ENCODE measurements at places on chromosomes 2 and 18.

GRCh38 chr2:1864981-1865421 lies 120.7 kb upstream of the PXDN start:
- DNase-seq: no peak

- DNase-seq: no peak
Observed at GRCh38 chr2:189628817-189629530, 32.3 kb upstream of the ASNSD1 start.

- DNase-seq: no peak
Observed at GRCh38 chr2:207635468-207636200, 10.4 kb upstream of the METTL21A start.

GRCh38 chr18:38297910-38298309 lies 732.3 kb upstream of the CELF4 start:
- DNase-seq: no peak

DNA sequence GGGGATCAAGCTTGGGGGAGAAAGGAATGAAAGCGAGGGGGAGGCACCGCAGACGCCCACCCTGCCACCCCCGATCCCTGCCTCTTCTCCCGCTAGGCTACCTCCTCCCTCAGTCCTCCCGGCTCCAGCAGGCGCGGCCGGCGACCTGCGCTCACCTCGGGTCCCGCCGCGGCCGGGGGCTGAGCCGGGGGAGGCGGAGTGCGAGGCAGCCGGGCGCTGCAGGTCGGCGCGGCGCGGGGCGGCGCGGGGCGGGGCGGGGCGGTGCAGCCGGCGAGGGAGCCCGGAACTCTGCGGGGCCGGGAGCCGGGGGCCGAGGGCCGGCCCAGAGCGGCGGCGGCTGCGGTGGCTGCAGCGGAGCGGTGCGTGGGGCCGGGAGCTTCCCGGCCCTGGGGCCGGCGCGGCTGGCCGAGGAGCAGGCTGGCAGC lies 477 bp downstream of the ACVR1 start:
- DNase-seq: peak; percentile 54

DNA sequence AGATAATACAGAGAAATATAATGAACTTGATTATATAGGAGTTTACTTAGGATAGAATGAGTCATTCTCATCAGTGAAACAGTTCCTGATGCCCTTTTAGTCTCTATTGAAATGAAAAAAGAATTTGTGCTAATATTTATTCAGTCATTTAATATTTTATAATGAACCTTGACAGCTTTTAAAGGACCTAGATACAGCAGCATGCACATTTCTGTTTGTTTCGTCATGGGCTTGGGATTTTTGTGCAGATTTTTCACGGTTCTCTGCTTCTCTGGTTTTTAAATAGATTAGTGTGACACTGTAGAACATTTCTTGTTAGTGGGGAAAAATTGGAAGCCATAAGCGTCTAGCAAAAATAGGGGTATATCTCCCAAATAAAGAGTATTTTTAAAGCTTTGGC lies 60.7 kb downstream of the NABP1 start:
- DNase-seq: no peak

GRCh38 chr2:17231394-17231965 lies 286.8 kb downstream of the RAD51AP2 start:
- no peak for DNase-seq

- no peak for DNase-seq
Observed at GRCh38 chr2:40658941-40659340, 207.1 kb upstream of the SLC8A1 start.

GRCh38 chr2:126372406-126372805 lies 283.6 kb upstream of the GYPC start:
- DNase-seq: no peak

GRCh38 chr2:179106676-179107428 lies 56.9 kb upstream of the CCDC141 start:
- DNase-seq: peak; percentile 8

DNA sequence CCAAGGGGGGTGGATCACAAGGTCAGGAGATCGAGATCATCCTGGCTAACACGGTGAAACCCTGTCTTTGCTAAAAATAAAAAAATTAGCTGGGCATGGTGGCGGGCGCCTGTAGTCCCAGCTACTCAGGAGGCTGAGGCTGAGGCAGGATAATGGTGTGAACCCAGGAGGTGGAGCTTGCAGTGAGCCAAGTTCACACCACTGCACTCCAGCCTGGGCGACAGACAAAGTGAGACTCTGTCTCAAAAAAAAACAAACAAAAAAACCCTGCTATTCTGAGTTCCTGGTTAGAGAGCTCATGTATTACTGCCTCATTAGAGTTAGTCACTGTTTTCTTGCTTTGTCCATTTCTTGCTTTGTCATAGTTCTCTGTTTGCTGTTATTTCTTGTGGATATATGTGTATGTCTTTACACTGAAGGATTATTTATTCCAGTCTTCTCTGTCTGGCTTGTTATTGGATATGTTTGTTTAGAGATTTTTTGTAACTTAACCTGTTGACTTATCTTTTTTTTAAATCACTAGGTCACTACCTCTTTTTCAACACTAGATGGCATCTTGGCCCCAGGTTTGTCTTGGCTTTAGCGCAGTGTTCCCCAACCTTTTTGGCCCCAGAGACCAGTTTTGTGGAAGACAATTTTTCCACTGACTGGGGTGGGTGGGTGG lies 17.0 kb downstream of the TTLL4 start:
- no peak for DNase-seq

GRCh38 chr2:142983174-142983573 lies 105.7 kb downstream of the KYNU start:
- no peak for DNase-seq

DNA sequence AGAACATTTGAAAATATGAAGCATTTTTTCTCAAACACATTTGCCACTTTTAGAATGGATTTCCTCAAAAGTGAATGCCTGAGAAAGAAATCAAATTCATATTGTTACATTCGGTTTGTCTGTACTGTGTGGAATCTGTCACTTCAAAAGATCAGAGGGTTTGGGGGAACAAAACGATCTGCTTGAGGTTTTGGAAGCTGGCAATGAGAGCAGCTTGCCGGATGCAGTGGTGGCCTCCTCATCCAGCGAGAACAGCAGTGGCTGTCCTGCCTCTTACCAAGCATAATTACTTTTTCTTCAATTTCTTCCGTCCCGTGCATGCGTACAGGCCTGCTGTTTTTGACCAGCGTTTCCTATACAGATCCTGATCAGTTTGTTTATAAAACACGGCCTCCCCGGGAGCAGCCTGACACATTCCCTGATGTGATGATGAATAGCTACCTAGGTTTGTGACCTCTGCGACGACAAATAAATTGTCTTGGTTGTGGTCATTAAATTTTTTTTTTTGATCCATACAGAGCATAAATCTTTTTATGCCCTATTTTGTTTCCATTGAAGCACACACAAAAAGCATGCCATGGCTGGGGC lies 45.2 kb downstream of the ITGA6 start:
- DNase-seq: no peak

- DNase-seq: peak; percentile 65
Observed at GRCh38 chr2:95158891-95159619, 593 bp downstream of the ZNF514 start.

GRCh38 chr2:65129286-65129825 lies 550 bp downstream of the RAB1A start:
- peak; percentile 63 for DNase-seq

GRCh38 chr2:124662946-124663644 lies 638.0 kb downstream of the CNTNAP5 start:
- DNase-seq: no peak

- DNase-seq: no peak
Observed at GRCh38 chr2:45736757-45737704, 85.6 kb downstream of the PRKCE start.

DNA sequence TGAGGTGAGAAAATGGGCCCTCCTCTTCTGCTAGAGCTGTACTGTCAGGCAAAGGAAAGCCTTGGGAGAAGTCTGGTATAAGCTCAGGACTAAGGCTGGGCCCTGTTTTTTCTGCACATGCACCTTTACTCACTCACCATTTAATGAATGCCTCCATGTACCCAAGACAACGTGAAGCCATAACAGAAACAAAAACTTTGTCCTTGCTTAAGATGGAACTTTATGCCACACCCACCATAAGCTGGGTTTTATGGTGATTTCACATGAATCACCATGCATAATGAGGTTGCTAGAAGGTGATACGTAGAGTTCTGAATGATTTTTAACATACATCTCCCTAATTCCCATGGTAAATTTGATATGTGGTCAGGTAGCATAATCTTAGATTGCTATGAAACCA lies 63.7 kb upstream of the CYP26B1 start:
- no peak for DNase-seq

DNA sequence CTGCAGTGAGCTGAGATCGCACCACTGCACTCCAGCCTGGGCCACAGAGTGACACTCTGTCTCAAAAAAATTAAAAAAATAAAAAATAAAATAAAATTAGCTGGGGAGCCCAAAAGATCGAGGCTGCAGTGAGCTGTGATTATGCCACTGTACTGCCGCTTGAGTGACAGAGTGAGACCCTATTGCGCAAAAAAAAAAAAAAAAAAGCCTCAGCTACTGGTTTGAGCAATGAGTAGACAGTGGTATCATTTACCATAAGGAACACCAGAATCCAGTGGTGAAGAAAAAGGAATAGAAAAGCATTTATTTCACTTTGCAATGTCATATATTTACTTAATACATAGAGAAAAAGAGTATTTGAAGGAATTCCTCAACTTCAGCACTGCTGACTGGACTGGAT lies 3.0 kb downstream of the SAP130 start:
- DNase-seq: no peak

DNA sequence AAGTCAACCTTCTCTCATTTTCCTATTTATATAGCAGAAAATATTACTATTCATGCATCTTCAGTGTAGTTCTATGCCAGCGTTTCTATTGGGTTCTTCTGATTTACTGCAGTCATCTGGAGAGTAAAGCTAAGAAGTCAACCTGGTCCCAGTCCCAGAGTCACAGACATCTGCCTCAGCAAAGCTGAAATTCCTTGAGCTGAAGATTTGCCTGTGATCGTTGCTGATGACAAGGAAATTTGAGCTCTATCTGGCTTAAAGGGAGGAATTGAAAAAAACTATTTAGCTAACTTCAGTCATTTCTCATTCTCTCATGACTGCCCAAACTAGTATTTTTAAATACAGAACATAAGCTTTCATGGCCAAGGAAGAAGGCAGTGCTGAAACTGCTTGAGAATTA lies 45.7 kb downstream of the RND3 start:
- DNase-seq: no peak

- DNase-seq: no peak
Observed at GRCh38 chr2:223999862-224000261, 39.2 kb downstream of the SERPINE2 start.

DNA sequence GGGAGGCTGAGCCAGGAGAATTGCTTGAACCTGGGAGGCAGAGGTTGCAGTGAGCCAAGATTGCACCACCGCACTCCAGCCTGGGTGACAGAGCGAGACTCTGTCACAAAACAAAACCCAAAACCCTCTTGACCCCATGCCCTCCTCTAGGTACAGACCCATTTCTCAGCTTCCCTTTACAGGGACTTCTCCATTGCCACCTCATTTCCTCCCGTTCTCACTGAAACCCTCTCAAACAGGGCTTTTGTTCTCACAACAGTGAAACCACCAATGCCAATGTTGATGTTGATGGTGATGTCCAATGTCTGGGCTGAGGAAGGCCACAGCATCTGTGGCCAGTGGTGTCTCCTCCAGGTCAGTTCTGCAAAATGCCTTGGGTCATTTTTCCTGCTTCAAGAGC lies 69.0 kb upstream of the ZCCHC2 start:
- no peak for DNase-seq

- DNase-seq: no peak
Observed at GRCh38 chr2:134281815-134282419, 28.0 kb downstream of the MGAT5 start.

DNA sequence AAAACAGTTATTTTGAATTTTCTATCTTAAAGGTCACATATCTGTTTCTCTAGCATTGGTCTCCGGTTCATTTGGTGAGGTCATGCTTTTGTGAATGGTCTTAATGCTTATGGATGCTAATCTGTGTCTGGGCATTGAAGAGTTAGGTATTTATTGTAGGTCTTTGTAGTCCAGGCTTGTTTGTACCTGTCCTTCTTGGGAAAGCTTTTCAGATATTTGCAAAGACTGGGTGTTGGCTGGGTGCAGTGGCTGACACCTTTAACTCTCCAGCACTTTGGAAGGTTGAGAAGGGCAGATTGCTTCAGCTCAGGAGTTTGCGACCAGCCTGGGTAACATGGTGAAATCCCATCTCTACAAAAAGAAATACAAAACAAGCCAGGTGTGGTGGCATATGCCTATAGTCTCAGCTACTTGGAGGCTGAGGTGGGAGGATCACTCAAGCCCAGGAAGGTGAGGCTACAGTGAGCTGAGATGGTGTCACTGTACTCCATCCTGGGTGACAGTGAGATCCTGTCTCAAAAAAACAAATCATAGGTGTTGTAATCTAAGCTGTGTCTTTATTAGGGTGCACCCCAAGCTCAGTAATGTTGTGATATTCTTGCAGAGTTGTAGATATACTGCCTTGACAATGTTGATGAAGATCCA lies 82.3 kb downstream of the FAM117B start:
- no peak for DNase-seq

DNA sequence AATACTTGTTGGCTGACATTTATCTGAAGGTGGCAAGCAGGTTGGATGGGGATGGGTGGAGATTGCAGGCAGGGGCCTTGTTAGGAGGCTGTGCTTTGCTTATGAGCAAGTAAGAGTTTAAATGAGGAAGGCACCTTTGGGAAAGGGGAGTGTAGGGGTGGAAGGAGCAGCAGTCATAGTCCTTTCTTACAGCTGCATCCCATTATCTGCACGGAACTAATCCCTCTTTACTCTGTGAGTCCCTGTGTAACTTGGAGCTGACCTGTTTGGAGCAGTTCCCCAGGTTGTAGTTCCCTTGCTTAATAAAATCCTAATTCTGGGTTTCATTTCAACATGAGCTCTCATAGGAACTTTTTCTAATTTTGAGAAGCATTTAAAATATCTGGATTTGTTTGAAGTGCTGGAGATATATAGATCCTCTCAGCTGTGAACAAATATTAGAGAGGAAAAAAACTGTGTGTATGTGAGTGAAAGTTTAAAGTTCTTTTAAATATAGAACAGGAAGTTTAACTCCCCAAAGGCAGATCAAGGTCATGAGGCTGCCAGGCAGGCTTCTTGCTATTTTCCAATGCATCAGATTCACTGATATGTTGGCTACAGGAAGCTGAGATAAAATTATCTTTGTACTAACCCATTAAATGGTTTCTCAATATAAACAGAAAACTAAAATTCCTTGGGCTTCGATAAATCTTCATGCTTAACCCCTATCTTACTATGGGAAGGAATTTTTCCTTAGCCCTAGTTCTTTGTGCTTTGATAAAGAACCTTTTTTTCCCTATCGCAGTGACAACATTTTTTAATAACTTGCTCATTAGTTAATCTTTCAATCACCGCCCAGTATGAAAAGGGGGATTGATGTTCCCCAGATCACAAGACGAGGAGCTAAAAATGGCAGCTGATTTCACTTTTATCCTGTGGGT lies 104.6 kb upstream of the EML6 start:
- DNase-seq: no peak

DNA sequence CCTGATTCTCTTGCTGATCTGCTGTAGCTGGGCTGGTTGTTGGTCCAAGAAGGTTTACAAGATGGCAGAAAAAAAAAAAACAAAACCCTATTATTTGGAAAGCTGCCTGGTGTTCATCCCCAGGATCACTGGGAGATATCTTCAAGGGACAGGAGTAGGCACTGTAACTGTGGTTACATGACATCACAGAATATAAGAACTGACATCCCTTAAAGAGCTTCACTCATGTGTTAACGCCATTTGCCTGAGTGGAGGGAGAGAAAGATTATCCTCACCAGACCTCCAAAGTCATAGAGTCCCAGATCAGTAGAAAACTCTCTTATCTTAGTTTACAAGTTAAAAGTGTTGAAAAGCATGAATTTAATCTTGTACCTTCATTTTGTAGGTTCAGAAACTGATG lies 95.3 kb upstream of the BZW1 start:
- DNase-seq: no peak

GRCh38 chr2:235630718-235631296 lies 137.0 kb downstream of the AGAP1 start:
- DNase-seq: no peak

Data from hypothalamus (tissue), 51 donors.